ENCODE measurements at places on chromosomes 2 and 18.

GRCh38 chr18:44799907-44800421, 119.3 kb downstream of the SETBP1 start:
- peak; percentile 42 for DNase-seq

GRCh38 chr2:86309966-86310365, 27.5 kb downstream of the REEP1 start:
- DNase-seq: no peak

- no peak for DNase-seq
These were observed 5.5 kb downstream of the CYB5A start for GRCh38 chr18:74286106-74286855.

DNA sequence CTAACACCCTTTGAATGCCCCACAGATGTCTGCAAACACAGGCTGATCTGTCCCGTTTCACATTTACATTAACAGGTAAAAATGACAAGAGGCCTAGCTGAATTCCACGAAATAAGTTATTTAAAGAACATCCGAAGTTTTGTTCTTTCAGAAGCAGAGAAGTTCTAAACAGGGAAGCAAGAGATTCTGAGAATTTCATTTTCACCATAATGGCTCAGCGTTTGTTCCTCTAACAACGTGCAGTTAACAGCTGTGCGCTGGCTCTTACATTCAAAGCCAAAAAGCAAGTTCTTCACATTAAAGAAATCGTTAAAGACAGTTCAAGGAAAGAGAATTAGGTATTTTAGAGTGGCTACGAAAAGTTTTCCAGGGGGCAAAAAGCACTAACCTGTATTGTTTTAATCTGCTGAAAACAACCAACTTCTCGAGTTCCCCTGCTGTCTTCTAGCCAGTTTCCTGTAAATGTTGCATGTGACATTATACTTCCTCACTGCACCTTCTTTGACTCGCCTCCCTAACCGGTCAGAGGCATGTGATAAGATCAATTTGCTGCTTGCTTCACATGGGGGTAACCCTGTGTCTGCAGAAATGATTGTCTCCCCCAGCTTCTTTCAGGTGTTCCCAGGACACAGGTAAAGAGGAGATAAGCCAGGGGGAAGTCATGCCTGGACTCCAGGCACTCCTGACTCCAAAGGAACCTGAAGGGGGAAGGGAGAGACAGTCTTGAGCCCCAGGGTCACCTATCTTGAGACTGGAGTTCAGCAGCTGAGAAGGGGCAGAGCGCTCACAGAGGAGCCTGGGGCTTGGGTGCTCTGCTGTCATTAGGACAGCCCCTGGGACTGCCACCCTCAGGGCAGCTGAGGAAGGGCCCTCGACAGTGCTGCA, 36.8 kb upstream of the WIPF1 start:
- DNase-seq: peak; percentile 53

GRCh38 chr2:39150102-39150562, 29.3 kb upstream of the SOS1 start:
- DNase-seq: no peak

DNA sequence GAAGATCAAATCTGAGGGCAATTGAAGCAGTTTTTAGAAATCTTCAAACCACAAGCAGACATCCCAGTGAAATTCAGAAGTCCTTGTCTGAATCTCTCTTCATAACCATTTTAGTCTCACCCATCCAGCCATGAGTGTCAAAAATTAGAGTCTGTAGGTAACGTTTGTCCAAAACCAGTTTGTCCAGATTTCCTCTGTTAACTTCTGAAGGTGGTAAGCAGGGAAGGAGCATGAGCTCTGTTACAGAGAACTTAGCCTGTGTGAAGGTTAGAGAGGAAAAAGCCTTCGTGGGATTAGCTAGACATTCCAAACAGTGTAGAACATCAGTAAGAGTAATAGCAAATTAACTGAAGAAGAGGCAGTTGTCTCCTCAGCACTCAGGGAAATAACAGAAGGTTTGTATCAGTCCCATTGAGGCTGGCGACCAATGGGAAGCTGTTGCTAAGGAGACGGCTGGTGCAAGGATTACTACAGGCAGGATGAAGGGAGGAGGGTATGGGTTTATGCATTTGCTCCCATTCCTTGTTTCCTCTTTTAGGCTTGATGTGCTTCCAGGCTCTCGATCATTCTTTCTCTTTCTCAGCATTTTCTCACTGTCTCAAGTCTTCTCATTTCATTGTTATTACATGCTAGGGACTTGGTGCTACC, 8.7 kb upstream of the GPR155 start:
- no peak for DNase-seq

- no peak for DNase-seq
These were observed 150.0 kb upstream of the AGAP1 start for GRCh38 chr2:235343869-235344268.

GRCh38 chr2:159817283-159817682, 19.3 kb upstream of the CD302 start:
- DNase-seq: no peak

GRCh38 chr2:220785178-220785577, 786.9 kb downstream of the EPHA4 start:
- no peak for DNase-seq

- no peak for DNase-seq
These were observed 49.1 kb downstream of the LOXHD1 start for GRCh38 chr18:46607926-46608325.

GRCh38 chr2:32135409-32135808, 30.3 kb upstream of the SLC30A6 start:
- peak; percentile 39 for DNase-seq

DNA sequence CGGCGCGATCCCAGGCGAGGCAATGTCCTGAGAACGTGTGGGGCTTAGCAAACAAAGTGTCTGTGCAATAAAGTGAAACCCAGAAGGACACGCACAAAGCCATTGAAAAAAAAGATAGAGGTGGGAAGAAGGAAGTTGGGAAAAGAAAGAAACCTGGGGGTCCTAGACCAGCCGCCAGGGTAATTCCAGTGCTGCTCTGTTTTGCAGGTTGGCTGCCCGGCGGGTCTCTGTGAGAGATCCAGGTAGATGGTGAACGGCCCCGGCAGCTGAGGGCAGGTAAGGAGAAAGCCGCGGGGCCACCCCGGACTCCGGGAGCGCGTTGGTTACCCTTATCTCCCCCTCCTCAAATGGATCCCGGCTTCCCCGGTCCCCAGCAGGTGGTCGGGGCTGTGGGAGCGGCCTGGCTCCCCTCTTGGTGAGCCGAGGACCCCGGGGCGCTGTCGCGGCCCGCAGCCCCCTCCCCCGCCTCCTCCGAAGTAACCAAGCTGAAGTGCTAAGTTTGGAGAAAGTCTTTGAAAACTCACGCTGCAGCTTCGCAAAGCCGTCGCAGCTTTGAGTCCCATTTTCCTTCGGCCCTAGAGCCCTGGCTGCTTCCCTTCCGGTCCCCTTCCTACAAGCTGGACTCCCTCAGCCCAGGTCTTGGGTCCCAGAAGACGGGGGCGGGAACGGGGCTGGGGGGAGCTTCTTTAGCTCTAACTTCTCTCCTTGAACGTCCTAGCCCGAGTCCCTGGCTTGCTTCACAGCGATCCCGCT, 588 bp downstream of the OTX1 start:
- DNase-seq: peak; percentile 53

GRCh38 chr2:170434900-170435621, 257.1 kb downstream of the MYO3B start:
- DNase-seq: peak; percentile 26

DNA sequence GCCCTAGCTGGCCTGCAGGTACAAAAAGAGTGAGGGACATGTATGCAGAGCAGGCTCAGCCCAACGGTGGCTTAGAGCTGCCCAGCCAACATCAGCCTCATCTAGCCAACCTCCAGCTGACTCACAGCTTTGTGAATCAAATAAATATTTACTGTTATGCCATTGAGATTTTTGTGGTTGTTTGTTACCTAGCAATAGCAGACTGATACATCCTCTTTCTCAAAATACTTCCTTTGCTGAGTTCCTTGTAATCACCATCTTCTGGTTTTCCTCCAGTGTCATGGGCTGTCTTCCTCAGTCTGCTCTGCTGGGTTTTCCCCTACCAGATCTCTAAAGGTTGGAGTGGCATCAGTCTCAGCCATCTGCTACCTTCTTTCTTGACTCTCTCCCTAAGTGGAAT, 126.6 kb upstream of the SLC1A4 start:
- peak; percentile 32 for DNase-seq

- DNase-seq: peak; percentile 89
These were observed 56.1 kb downstream of the SLC35F5 start for GRCh38 chr2:113700186-113700841.

- DNase-seq: no peak
These were observed 233.7 kb upstream of the SMAD2 start for GRCh38 chr18:48164116-48164515.

DNA sequence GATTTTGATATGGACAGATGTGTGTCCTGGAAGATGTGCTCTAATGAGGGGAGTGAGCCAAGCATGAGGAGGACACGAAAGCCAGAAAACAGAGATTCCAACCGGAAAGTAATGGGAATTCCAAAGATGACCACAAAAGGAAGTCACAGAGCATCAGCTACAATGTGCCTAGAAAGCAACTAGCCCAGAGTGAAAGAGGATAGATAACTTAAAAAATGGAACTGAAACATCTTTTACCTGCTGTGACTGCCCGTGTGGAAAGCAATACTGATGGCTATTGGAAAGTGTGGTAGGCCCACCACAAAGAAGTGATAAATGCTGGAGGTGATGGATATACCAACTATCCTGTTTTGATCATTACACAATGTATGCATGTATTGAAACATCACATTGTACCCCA, 21.6 kb downstream of the DNMT3A start:
- DNase-seq: no peak

DNA sequence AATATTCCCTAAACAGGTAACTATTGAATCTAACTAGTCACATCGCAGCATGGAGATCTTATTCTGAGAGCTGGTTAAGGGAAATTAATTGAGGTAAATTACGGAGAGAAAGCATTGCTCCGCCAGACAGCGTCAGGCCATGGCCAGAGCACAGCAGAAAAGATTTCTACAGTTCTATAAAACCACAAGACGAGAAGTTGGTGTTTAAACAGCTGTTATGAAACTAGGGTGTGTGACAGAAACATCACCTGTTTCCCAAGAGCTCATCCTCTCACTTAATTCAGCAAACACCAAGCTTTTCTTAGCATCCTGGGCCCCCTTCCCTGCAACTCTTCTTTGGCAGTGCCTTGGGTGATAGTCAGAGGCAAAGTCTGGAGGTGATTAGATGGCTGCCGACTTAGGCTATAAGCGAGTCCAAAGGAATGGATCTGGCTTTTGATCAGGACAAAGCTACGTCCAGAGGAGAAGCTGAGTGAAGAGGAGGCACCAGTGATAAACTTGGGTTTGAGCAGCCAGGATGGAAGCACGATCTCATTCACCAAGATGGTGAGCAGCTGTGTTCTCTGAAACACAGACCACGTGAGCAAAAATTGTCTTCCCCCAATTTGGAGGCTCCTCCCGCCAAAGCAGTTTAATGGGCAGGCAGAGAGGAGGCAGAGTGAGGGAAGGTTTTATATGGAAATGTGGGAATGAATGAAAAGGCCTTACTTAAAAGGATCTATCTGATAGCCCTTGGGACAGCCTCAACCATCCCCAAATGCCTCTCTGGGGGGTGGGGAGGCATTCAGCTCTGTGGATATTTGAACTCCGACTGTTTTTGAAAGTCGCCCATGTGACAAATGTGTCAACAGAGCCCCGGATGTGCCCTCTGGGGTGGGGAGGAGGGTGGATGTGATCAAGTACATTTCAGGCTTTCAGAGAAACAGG, 57.8 kb downstream of the PKDCC start:
- peak; percentile 67 for DNase-seq

DNA sequence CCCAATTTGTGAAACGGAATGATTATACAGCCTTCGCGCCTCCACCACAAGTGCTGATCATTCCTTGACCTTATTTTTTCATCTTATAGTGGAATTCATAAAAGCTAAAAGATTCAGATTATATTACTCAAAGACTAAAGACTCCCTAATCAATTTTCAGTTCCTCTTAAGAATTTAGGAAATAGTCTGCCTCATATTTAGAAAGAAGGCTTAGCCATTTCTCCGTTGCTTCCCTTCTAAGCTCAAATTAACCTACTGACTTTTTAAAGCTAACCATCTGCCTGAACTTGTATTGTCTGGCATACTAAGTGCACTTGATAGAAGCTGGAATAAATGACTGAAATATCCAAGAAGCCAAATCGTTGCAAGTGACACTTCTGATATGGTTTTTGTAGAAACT, 44.7 kb downstream of the HNRNPLL start:
- DNase-seq: no peak

DNA sequence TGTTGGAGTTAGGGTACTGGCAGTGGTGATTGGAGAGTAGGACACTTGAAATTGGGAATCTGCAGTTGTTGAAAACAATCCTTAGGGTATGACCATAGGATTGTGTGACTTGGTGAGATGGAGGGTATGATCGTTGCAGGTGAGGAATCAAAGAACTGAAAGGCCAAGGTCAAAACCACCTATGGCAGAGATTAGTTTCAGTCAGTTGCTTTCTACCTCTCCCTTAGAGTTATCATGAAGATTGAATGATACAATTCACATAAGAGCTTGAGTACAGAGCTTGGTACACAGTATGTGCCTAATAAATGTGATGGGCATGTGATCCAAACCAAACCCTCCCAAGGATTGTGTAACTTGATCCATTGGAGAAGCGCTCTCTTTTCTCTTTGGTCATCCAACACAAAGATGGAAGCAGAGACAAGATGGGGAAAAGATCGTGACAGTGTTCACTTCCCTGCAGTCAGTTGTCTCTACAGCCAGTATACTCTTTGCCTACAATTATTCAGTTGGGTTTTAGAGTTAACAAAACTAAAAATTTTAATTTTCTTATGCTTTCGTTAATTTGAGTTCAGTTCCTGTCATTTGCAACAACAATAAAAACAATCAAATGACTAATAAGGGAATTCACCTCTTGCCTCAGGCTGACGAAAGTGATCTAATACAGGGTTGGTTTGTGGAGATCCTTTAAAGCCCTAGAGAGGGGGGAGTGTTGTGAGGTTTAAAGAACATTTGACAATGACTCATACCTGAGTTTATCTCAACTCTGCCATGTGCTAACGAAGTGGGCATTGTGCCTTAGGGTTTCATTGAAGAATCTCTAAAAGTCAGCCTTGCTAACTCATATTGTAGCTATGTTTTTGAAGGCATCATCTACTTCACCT, 14.8 kb upstream of the SMAD2 start:
- DNase-seq: no peak

- no peak for DNase-seq
These were observed 4.1 kb downstream of the ITGA4 start for GRCh38 chr2:181461056-181461997.

DNA sequence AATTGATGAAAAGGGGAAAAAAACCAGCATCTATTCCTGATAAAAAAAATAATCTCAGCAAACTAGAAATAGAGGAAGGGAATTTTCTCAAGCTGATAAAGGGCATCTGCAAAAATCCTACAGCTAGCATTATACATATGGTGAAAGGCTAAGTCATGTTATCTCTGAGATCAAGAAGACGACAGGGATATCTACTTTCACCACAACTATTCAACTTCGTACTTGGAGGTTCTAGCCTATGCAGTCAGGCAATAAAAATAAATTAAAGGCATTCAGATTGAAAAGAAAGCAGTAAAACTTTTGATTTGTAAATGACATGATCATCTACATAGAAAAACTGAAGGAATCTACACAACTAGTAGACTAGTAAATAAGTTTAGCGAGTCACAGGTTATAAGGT, 58.2 kb downstream of the CAB39 start:
- no peak for DNase-seq

- no peak for DNase-seq
These were observed 66.4 kb upstream of the CCBE1 start for GRCh38 chr18:59763541-59764136.

- no peak for DNase-seq
These were observed 222.9 kb downstream of the EIPR1 start for GRCh38 chr2:3154700-3155099.
